ENCODE measurements at places on chromosomes 4 and X. TPM values are rescaled to one million over a fixed set of nuclear protein-coding genes. Genes with fewer than 3 reads are reported as not detected.

The LAMP2 gene
- 43.5 TPM for polyA plus RNA-seq

- H3K4me3 ChIP-seq = no peak overlapping the region
- no peak overlapping the region for H3K27ac ChIP-seq
- H3K4me1 ChIP-seq = no peaks in the 10 kb centered on the region
- no peaks in the 10 kb centered on the region for H3K27me3 ChIP-seq
Observed at GRCh38 chr4:64130907-64131306, 278.3 kb downstream of the TECRL start.

DNA sequence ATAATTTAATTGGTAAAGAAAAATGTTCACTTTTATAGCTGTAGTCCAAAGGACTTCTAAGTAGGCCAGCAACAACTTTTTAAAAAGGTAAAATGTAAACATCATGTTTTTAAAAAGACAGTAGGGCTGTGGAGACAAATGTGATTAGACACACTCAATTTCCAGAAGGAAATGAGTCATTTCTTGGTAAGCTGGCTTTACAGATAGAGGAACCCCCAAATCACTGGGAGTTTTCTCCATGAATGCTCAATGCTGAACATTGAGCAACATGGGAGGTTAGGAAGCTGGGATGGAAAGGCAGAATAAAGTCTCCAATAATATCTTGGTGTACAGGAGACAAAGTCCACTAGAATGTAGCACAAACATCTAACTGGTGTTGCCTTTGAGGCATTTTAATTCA, 121.3 kb downstream of the NWD2 start:
- no peaks in the 10 kb centered on the region for H3K27me3 ChIP-seq
- no peak overlapping the region for H3K4me3 ChIP-seq
- H3K27ac ChIP-seq = no peak overlapping the region
- H3K36me3 ChIP-seq = no peaks in the 10 kb centered on the region
- no peak for DNase-seq

The PDZD4 gene
- not detected for polyA plus RNA-seq

DNA sequence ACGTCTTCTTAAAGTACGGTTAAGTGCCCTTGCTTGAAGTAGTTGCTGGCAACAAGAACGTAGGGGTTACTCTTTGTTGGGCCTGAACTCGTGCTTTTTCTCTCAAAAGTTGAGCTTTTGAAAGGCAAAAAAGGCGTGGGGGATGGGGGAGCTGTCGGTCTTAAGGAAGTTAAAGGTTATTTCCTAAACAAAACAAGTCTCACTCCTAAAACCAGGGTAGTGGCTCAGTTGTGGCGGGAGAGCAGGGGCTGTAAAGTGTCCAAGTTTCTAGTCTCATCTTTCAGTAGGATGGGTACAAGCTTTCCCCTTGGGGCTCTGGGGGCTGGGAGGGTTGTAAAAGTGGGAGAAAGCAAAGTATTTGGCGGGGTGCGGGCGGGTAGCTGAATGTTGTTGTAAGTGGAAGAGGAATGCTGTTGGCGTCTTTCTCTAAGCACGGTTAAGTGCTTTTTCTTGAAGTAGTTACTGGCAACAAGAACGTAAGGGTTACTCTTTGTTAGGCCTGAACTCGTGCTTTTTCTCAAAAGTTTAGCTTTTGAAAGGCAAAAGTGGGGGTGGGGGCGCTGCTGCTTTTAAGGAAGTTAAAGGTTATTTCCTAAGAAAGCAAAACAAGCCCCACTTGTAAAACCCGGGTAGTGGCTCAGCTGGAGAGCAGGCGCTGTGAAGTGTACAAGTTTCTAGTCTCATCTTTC, 904 bp upstream of the WDR1 start:
- H3K27ac ChIP-seq = peak overlapping the region; percentile 84
- peak; percentile 20 for DNase-seq
- H3K36me3 ChIP-seq = peaks cover 14% of the 10 kb centered on the region
- no peaks in the 10 kb centered on the region for H3K27me3 ChIP-seq
- H3K4me1 ChIP-seq = peaks cover 17% of the 10 kb centered on the region

The FGB gene
- polyA plus RNA-seq = not detected

DNA sequence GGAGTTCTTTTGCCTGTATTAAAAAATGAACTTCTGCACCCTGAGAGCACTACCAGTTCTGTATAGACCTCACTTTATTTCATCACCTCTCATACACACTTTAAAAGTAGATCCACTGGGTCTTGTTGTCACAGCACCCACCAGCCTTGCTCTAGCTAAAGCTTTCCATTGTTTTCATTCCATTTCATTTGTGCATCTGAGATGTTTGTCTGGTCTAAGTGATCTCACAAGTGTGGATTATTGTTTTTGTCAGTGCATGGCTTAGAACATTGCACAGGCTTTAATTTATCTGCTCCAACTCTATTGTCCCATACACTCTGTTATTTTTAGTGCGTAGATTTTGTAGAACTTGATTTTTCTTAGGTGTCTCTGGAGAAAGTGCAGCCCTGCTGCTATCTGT, 1157.5 kb upstream of the PABPC4L start:
- H3K4me1 ChIP-seq = no peaks in the 10 kb centered on the region
- no peaks in the 10 kb centered on the region for H3K27me3 ChIP-seq
- no peaks in the 10 kb centered on the region for H3K36me3 ChIP-seq
- H3K4me3 ChIP-seq = no peak overlapping the region
- H3K27ac ChIP-seq = no peak overlapping the region
- no peak for DNase-seq

- H3K4me3 ChIP-seq = no peak overlapping the region
- H3K27ac ChIP-seq = no peak overlapping the region
- H3K27me3 ChIP-seq = no peaks in the 10 kb centered on the region
Observed at GRCh38 chrX:154459832-154460231, 1.8 kb downstream of the PLXNA3 start.

The NRK gene
- polyA plus RNA-seq = not detected

- H3K36me3 ChIP-seq = no peaks in the 10 kb centered on the region
- DNase-seq = no peak
- H3K27ac ChIP-seq = no peak overlapping the region
Observed at GRCh38 chrX:41621222-41621723, 67.5 kb upstream of the GPR34 start.

The GPM6B gene
- polyA plus RNA-seq = 2.6 TPM

DNA sequence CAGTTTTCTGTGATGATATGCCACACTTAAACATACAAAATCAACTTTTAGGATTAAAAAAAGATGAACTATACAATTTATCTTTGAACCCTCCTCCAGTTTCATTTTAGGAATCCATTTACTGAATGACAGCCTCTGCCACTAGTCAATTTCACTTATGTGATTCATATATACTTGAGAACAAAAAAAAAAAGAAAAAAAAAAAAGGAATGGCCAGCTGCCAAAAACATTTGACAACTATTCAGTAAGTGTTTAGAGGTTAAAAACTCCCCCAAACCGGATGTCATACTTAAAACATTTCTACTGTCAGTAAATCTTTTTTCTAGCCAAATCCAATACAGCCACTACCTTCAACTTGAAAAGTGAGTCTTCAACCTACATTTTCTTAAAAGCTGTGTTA, 266.7 kb upstream of the MAGEB2 start:
- H3K36me3 ChIP-seq = no peaks in the 10 kb centered on the region
- H3K27me3 ChIP-seq = no peaks in the 10 kb centered on the region
- no peak for DNase-seq
- H3K27ac ChIP-seq = no peak overlapping the region
- H3K4me1 ChIP-seq = no peaks in the 10 kb centered on the region
- no peak overlapping the region for H3K4me3 ChIP-seq

DNA sequence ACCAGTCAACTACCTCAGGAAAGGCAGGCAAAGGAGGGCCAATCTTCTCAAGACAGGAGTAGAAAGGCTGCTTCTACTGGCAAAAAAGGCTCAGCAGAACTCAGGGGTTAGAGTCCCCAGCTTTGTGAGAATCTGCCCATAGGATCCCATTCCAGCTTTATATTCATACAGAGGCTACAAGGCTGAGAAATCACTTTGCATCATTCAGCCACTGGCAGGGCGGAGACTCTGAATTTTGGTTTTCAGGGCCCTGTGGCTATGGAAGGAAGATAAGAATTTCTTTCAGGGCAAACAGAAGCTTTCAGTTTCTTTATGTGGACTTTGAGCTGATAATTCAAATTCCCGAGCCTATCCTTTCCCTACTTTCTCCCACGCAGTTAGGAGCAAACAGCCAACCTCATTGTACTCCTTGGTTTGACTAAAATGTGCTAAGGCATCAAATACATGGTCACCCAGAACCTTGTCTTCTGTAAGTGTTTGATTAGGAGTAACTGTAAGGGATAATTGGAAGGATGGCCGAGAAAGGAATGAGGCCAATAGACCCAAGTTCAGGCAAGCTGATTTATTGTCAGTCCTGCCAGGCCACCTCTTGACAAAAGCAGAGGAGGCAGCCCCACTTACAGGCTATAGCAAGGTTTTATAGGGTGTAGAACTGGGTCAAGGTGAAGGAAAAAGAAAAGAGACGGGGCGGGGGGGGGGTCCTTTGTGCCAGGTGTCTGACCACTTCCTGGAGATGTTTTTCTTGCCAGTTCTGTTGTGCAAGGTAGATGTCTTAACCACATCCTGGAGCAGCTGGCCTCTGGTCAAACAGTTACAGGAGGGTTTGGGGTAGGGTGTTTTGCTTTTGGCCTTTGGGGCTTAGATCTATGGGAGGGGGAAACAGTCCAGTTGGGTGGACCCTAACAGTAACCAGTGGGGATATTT, 165.3 kb upstream of the PPP1R2C start:
- H3K4me3 ChIP-seq = no peak overlapping the region
- DNase-seq = no peak
- peaks cover 8% of the 10 kb centered on the region for H3K4me1 ChIP-seq
- no peaks in the 10 kb centered on the region for H3K36me3 ChIP-seq
- H3K27ac ChIP-seq = peak overlapping the region; percentile 82

The NDUFC1 gene
- polyA plus RNA-seq = 242 TPM

- peaks cover 2% of the 10 kb centered on the region for H3K4me1 ChIP-seq
- no peaks in the 10 kb centered on the region for H3K27me3 ChIP-seq
- H3K27ac ChIP-seq = no peak overlapping the region
- no peak overlapping the region for H3K4me3 ChIP-seq
Observed at GRCh38 chr4:145840801-145841200, 97.8 kb downstream of the ZNF827 start.

The XG gene
- polyA plus RNA-seq = not detected

The CDX4 gene
- polyA plus RNA-seq = not detected

- H3K4me1 ChIP-seq = peaks cover 3% of the 10 kb centered on the region
- no peak overlapping the region for H3K27ac ChIP-seq
- no peak for DNase-seq
- H3K36me3 ChIP-seq = no peaks in the 10 kb centered on the region
Observed at GRCh38 chrX:103250977-103251376, 4.0 kb downstream of the TCEAL8 start.

The CPZ gene
- polyA plus RNA-seq = not detected

DNA sequence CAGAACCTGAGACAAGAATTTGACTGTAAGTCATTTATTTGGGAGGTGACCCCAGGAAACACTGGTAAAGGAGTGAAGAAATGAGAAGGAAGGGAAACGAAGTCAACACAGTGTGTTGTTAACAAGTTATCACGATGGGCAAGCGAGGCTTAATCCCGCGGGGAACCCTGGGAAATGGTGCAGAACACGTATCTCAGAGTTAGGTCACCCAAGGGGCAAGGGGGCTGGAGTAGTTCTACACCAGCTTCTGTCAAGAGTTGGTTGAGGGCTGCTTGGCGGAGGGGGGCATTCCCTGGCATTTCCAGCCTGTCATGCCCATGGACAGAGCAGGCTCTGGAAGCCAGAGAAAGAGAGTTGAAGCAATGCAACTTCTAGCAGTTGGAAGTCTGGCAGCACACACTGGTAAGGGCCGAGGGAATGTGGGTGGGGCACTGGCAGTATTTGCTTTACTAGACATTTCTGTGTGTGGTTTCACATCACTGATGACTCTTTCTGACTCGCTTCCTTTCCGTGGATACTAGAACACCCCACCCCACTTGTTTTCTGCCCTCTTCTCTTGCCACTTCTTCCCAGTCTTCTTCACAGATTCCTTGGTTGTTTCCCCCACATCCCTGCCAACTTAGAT, 52.2 kb upstream of the ADGRG2 start:
- no peak for DNase-seq
- H3K4me3 ChIP-seq = no peak overlapping the region
- no peaks in the 10 kb centered on the region for H3K4me1 ChIP-seq
- H3K27ac ChIP-seq = no peak overlapping the region

DNA sequence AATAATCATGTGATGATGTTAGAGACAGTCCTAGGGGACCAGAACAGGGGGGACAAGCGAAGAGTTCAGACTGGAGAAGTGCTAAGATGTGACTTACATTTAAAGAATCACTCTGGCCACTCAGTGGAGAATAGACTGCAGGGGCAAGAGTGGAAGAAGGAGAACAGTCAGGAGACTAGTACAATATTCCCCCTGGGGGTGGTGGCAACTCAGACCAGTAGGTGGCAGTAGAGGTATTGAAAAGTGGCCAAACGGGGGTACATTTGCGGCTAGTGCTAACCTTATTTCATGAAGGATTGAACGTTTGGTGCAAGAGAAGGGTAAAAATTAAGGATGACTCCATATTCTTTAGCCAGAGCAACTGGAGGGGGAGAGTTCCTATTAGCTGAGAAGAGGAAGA, 2.7 kb upstream of the BMX start:
- no peak overlapping the region for H3K4me3 ChIP-seq
- no peak overlapping the region for H3K27ac ChIP-seq
- H3K27me3 ChIP-seq = no peaks in the 10 kb centered on the region
- no peaks in the 10 kb centered on the region for H3K4me1 ChIP-seq
- no peak for DNase-seq

The IQCM gene
- polyA plus RNA-seq = not detected

The SOD3 gene
- polyA plus RNA-seq = not detected

The LDB2 gene
- not detected for polyA plus RNA-seq

GRCh38 chr4:173556398-173557131, 26.5 kb upstream of the HAND2 start:
- H3K4me1 ChIP-seq = no peaks in the 10 kb centered on the region
- H3K27ac ChIP-seq = no peak overlapping the region
- H3K27me3 ChIP-seq = no peaks in the 10 kb centered on the region
- no peak overlapping the region for H3K4me3 ChIP-seq
- no peak for DNase-seq

The TMPRSS11A gene
- not detected for polyA plus RNA-seq

DNA sequence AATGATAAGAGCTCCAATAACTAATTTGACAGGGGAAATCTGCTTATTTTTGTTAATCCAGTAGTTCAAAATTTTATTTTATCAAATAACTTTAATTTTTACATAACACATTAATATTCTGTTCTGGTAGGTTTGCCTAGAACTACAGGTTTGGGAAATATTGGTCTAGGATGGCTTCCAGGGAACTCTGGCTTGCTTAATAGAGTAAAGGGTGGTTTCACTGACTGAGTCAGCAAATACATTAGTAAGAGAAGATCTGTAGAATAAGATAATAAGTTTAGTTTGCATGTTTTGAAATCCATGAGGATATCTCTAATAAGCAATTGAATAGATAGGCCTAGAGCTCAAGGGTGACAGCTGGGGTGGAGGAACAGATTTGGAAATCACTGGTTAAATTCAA, 500.7 kb downstream of the ZNF674 start:
- no peaks in the 10 kb centered on the region for H3K36me3 ChIP-seq
- H3K4me1 ChIP-seq = no peaks in the 10 kb centered on the region
- no peak for DNase-seq
- no peaks in the 10 kb centered on the region for H3K27me3 ChIP-seq

GRCh38 chr4:114078636-114079035, 99.2 kb upstream of the ARSJ start:
- DNase-seq = no peak
- no peaks in the 10 kb centered on the region for H3K36me3 ChIP-seq
- no peaks in the 10 kb centered on the region for H3K4me1 ChIP-seq
- no peak overlapping the region for H3K4me3 ChIP-seq
- H3K27me3 ChIP-seq = no peaks in the 10 kb centered on the region

GRCh38 chr4:94995684-94996394, 238.1 kb downstream of the BMPR1B start:
- H3K27me3 ChIP-seq = no peaks in the 10 kb centered on the region
- no peaks in the 10 kb centered on the region for H3K36me3 ChIP-seq
- H3K4me3 ChIP-seq = no peak overlapping the region
- no peak overlapping the region for H3K27ac ChIP-seq

The DCK gene
- polyA plus RNA-seq = 69.4 TPM

The ADH7 gene
- not detected for polyA plus RNA-seq

Data from GM12878 (cell line).